HAP-1 (cell line): ENCODE measurements at places on chromosomes 16 and 17.

DNA sequence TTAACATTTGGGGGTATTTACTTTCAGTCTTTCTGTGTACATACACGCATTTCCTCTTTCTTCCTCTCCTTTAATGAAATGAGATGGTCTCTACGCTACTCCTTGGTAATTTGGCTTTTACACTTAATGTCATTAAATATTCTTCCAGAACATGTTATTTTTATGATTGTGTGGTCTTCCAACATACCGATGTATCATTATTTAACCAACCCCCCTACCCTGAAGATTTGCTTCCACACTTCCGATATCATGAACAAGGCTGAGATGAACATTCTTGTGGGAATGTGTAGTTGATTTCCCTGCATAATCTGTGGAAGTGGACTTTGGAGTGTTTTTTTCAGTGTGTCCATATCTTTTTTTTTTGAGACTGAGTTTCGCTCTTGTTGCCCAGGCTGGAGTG, 2.3 kb upstream of the PGS1 start:
- DNase-seq = no peak

DNA sequence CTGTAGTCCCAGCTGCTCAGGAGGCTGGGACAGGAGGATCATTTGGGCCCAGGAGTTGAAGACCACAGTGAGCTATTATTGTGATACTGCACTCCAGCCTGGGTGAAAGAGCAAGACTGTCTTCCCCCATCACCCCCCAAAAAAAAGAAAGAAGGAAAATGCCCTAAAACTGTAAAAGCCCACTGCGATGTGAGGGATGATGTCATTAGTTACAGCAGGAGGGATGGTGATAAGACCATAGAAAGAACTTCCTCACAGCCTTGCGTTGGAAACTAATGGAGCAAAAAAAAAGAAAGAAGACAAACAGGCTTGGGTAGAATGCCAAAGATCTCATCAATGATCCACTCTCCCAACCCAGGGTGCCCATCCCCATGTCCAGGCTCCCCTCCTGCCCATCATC, 18.7 kb downstream of the ZNF385C start:
- DNase-seq = no peak

DNA sequence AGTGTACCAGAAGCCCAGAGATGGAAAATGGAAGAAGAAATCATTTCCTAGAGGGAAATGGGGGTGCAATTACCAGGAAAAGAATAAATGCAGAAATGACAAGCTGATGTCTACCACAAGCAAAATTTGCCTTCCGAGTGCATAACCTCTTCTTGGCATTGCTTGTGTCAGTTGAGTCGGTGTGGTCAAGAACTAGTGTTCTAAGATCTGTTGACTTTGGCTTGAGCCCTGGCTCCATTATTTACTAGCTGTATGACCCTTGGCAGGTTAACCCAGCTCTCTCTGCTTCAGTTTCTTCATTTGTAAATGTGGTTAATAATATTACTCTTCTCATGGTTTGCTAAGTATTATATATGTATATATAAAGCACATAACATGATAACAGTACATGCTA, 273.0 kb upstream of the IRX5 start:
- no peak for DNase-seq

GRCh38 chr17:10139577-10139976, 58.8 kb downstream of the GAS7 start:
- DNase-seq = no peak

DNA sequence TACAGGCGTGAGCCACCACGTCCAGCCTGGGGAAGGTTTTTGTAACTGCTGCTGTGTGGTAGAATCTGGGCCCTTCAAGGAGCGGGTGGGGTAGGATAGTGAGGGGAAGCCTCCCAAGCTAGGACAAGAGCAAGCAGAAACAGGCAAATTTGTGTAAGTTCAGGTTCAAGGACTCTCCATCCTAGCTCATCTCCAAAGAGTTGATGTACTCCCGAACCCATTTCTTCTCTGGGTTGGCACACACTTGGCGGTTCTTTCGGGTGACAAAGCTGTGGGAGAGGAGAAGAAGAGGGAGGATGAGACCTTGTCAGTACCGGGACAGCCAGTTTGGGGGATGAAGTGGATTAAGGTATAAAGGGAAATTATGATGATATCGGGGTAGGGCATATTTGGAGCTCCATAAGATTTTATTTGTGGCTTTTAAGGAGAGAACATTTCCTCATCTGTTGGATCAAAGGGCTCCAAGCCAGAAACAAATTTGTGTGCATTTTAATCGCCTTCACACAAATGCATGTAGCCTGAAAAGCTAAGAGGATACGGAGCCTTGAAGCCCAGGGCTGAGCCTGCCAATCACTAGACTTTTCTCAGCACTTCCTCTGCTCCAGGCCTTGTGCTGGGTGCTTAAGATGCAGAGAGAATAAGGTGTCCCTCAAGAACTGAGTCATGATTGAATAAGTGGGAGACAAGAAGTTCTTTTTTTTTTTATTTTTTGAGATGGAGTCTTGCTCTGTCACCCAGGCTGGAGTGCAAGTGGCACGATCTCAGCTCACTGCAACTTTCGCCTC, 3.7 kb upstream of the HEATR9 start:
- no peak for DNase-seq

DNA sequence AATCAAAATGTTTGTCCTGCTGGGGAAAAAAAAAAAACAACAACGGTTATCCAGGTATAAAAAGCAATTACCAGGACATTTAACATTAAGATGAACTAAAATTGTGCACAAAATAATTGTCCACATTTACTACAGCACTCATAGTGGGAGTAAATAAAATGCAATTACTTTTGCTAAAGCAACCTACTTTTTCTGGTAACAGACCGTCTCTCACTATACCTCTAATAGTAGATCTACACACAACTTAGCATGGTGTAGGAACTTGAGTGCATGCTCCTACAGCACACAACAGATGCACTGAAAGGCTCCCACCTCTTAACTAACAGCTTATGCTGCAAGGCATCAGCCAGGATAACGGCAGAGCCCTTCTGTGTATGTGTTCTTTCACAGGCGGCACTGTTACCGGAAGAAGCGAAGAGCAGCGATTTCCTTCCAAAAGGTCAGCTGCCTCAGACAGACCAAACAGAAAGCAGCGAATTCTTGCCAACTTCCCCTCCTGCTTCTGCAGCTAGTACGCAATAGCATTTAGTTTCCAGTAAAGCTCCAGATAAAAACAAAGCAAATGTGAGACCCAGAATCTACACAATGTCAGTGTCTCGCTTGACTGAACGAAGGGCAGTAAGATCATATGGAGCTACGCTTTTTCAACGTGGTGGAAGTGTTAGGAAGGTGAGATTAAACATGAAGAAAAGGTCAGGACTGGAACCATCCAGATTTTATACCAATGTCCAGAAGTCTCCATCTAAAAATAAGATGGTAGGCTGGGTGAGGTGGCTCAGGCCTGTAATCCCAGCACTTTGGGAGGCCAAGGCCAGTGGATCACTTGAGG, 27.6 kb downstream of the STAT5B start:
- no peak for DNase-seq

DNA sequence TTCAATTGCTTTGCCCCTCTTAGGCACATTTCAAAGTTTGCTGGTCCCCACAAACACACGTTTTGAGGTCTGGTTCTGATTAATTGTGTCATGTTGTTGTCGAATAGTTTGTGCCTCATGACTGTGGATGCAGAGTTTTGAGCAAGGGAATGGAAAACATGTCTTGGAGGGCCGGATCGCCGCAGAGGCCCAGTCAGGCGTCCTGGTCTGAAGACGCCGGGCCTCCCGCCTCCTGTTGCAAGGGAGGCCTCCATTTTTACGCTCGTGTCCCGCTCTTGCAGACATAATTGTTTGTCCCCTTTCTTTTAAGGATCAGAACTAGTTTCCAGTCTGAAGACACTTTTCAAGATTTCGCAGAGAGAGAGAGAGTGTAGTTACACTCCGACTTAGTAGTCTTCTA, 3.2 kb downstream of the NTN1 start:
- DNase-seq = no peak

DNA sequence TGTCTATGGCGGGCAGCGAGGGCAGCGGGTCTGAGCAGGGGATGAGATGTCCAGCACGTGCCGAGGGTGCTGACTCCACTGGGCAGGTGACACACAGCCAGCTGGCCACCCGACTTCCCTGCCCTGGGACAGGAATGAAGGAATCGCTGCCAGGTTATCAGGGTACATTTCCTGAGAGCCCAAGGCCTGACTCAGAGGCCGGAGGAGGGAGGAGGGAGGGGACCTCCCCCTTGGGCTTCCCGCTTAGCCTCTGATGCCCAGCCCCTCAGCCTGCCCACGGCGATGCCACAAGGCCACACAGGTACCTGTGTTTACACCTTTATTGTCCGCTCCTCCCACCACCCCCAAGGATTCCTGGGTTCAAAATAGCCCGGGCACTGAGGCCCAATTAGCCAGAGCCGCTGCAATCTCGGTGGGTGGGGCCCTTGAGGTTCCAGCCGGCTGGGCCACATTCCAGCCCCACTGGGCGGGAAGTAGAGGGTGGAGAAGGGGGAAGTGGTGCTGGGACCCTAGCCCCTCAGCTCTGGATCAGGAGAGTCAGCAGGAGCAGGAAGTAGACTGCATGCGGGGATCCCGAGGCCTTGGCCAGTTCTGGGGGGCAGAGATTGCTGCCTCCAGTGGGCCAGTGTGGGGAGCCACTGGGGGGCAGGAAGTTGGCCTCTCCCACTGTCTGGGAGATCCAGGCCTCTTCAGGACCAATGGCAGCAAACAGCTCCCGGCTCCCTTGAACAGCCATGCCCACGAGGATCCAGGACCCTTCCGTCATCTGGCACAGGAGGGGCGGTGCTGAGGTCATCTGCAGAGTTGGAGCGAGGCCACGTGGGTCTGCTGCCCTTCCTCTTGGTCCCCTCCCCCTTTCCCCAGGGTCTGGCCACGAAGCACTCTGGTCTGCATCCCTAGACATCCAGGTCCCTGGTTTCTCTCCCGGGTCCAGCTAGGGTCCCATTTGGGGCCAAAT, 3.4 kb upstream of the PRSS8 start:
- DNase-seq = no peak

DNA sequence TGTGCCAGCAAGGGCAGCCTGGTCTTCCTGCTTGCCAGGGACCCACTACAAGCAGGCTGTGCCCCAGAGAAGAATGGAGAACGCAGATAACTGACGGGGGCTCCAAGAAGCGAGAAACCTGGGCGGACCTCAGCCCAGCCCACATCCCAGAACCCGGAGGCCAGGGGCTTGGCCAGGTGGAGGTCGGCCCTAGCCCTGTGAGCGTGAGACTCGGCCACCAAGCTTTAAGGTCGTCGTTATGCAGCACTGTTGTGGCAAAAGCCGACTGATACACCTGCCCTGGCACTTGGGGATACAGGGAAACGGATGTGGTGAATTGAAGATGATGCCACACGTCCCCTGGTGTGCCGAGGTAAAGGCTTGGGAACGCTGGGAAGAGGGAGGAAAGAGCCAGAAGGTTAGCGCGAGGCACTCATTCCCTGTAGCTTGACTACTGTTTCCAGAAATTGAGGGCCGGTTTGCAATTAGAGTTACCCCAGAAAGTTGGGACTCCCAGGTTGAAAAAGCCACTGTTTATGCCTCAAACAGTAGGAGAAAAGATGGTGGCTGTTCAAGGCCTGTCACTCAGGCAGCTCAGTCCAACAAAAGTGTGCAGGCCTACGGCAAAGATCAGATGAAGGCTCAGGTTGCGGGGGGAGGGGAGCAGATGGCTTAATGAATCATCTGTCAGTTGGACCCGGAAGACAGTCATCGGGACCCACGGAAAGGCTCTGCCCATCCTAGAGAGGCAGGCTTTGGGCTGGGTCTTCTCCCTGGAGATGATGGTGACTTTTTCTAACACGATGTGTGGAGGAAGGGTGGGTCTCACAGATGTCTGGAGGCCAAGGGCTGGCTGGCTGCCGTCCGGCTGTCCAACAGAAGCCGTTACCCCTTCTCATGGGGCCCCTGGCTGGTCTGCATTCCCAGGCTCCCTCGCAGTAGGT, 45.6 kb upstream of the BAHCC1 start:
- no peak for DNase-seq

- no peak for DNase-seq
Observed at GRCh38 chr17:564526-565065, 150.0 kb downstream of the VPS53 start.
